ENCODE measurements at places on chromosomes 7 and 10. TPM values are rescaled to one million over a fixed set of nuclear protein-coding genes. Genes with fewer than 3 reads are reported as not detected.

The TSPAN13 gene
- total RNA-seq = 4.2 TPM

The PLXNA4 gene
- total RNA-seq = 0.89 TPM

The PIK3CG gene
- not detected for total RNA-seq

The LSM8 gene
- total RNA-seq = 39.1 TPM

The GNAT3 gene
- not detected for total RNA-seq

The ANXA8 gene
- 3.7 TPM for total RNA-seq

The SMKR1 gene
- total RNA-seq = not detected

The TMEM270 gene
- not detected for total RNA-seq

The AGAP9 gene
- 3.7 TPM for total RNA-seq

The UTF1 gene
- total RNA-seq = not detected

The LIPF gene
- total RNA-seq = not detected

The TUBB8 gene
- not detected for total RNA-seq

The STEAP1 gene
- 120 TPM for total RNA-seq

The SPDYE1 gene
- total RNA-seq = not detected

The TAS2R5 gene
- total RNA-seq = not detected

The CYP3A5 gene
- not detected for total RNA-seq

The CHRM2 gene
- total RNA-seq = 5.2 TPM

The TRIL gene
- total RNA-seq = 0.32 TPM

GRCh38 chr10:6607182-6607581 lies 27.1 kb upstream of the PRKCQ start:
- DNase-seq = no peak

GRCh38 chr7:45414226-45414625 lies 159.9 kb upstream of the ADCY1 start:
- DNase-seq = no peak

DNA sequence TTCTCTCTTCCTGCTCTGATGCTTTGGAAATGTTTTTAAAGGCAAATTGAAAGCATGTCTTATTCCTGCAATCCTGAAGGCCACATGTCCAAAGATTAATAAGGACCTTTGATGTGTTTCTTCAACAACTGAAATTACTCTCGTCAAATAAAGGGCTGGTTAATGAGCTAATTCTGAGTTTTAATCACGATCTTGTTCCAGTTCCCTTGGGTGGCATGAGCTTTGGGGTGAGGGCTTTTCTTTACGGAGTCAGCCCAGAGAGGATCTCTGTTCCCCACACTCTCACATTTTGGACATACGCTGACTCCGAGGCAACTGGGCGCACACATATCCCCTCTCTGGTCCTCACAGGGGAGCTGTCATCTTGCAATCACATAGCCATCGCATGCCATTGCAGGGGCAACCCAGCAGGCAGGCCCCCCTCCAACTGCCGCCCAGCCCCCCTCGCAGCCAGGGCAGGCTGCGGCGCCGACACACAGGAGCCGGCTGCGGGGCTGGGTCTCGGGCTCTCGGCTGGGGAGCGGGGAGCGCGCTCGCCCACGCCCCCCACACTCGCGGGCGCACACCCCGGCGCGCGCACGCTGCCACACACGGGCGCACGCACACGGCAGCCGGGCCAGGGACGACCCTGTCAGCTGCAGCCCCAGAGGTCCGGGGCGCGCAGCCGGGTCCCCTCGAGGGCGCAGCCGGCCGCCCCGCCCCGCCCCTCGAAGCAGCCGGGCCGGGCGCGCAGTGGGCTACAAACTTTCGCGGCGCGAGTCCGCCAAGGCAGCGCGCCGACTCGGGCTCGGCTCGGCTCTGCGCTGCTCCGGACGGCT lies at the start of gene GDF10:
Gene GDF10 (plus strand): TSS at position 587 of the 818 bp plus-strand sequence. CDS start 455 bp downstream, outside the sequence.
- no peak for DNase-seq

DNA sequence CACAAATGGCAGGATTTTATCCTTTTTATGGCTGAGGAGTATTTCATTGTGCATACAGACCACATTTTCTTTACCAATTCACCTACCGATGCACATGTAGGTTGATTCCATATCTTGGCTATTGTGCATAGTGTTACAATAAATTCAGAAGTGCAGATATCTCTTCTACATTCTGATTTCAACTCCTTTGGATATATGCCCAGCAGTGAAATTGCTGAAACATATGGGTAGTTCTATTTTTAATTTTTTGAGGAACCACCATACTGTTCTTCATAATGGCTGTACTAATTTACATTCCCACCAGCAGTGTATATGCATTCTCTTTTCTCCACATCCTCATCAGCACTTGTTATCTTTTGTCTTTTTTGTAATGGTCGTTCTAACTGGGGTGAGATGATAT lies 1290.3 kb downstream of the XPNPEP1 start:
- no peak for DNase-seq

DNA sequence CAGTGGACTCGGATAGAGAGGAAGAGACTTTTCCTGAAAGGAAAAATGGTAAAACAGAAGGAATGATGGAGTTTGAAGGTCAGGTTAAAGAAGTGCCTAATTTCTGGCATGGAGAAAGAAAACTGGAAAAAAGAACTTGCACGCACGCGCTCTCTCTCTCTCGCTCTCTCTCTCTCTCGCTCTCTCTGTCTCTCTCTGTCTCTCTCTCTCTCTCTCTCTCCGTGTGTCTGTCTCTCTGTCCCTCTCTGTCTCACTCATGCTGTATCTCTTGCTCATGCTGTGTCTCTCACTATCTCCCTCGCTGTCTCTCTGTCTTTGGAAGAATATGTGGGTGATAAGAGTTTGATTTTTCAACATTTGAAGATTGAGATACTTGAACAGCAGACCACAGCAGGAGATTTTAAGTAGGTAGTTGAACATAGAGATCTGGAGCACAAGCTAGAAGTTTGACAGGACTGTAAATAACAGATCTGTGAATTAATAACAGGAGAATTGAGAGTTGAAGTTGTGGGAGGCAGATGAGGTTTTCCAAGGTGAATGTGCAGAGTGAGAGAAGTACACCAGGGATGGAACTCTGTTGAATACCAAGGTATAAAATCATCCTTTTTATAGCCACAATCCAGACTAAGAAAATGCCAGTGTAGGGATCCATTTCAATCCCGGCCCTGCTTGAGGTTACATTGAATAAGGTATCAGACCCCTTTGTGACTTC lies 33.1 kb downstream of the ADD3 start:
- DNase-seq = peak; percentile 37

GRCh38 chr7:112782498-112782897 lies 7.7 kb downstream of the TMEM168 start:
- DNase-seq = no peak

GRCh38 chr10:57968328-57969016 lies 299.2 kb downstream of the IPMK start:
- DNase-seq = no peak

DNA sequence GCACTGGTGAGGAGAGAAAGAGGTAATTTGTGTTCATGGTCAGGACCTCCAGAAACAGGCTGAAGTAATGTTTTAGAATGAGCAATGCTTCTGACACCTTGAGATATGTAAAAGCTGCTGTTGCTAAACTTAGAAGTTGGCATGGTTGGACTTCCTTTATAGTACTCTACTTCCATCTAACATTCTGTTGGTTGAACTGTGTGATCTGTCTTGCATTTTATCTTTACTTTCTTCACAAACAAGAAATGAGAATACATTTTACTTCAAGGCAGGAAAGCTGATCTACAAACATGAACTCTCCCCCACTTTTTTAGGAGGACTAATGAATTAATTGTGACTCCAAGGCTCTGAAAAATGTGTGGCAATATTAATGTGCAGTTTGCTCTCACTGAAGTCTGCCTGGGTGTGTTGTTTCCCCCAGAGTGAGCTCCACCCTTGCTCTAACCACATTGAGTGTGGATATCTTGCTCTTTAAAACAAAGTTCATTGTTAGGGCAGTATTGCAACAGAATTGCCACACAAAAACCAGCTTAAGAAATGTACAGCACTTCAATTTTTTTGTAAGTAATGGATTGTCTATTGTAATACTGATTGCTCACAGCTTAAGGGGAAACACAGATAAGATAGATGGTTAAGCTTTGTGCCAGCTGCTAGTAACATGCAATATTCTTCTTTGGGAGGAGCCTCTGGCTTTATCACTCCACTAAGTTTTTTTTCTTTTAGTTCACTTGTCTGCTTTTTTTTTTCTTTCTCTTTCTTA lies 69.0 kb downstream of the ADD3 start:
- DNase-seq = peak; percentile 90

DNA sequence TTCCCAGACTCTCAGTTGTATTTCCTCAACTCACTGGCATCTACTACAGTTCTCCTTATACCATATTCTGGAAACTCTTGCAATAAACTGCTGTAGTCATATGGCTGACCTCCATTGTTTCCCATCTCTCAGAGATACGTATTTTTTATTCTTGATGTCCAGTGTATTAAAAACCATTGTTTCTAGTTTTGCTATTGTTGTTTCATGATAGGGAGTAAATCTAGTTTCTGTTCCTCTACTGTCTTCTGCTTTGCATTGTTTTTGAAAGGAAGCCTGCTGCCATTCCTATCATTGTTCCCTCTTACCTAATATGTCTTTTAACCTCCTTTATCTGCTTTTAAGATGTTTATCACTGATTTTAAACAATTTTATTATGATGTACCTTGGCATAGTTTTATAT lies 255.0 kb downstream of the ADK start:
- DNase-seq = no peak

- DNase-seq = no peak
These were observed 2.9 kb upstream of the XPNPEP1 start for GRCh38 chr10:109926061-109926745.

DNA sequence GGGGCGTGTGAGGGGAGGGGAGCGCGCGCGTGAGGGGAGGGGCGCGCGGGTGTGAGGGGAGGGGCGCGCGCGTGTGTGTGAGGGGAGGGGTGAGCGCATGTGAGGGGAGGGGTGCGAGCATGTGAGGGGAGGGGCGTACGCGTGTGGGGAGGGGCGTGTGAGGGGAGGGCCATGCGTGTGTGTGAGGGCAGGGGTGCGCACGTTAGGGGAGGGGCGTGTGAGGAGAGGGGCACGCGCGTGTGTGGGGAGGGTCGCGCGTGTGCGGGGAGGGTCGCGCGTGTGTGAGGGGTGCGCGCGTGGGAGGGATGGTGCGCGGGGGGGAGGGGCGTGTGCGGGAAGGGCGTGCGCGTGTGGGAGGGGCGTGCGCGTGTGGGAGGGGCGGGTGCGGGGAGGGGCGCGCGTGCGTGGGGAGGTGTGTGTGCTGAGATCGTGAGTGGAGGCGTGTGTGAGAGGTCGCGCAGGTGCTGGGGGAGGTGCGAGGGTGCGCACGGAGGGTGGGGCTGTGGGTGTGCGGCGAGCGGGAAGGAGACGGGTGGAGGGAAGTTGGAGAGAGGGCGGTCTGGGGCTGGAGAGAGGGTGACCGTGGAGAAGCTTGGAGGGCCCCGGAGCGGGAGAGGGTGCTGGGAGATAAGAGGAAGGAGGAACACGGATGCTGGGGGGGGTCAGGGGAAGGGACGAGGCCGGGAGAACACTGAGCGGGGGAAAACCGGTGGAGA lies 19.7 kb downstream of the MXI1 start:
- DNase-seq = peak; percentile 60

DNA sequence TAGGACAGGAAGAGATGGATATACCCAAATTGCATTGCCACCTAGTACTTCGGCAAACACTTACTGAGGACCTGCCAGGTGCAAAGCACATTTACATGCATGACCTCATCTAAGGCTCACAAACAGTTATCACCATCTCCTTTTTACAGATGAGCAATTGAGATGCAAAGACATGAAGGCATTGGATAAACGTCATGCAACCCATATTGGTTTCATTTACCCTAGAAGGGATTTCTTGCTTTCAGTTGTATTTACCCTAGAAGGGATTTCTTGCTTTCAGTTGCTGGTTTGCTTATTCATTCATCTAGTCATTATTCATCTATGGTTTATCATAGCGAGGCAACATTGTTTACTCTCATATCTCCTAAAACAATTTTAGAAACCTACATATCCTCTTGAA lies 52.2 kb downstream of the STEAP1B start:
- no peak for DNase-seq

DNA sequence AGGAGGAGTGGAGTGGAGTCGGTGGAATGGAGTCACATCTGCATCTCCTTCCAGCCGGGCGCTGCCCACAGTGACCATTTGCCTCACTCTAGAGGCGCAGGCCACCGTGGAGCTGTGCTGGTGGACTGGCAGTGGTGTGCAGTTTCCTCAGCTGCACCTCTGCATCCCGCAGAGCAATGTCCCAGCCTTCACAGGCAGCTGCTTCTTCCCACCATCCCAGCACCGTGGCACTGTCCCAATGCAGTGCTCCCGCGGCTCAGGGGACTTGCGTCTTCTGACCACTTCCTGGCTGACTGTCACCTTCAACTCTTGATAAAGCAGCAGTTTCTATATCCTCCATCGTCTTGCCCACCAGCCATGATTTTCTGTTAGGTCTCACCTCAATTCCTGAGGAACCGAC lies 90.3 kb upstream of the SFMBT2 start:
- no peak for DNase-seq

DNA sequence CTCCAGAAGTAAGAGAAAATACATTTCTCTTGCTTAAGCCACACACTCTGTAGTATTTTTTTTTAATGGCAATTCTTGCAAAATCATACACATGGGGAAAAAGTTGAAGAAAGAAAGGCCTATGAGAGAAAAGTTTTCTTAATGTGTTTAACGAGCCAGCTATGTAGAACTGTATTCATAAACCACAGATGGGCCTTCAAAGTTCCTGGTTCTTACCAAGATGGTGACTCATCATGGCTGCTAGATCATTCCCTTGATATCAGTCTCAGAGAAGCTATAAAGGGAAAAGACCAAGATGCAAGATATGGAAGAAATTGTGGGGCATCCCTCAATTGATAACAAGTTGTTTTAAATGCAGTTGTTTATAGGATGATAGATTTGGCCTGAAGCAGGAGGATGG lies 992.7 kb upstream of the MBL2 start:
- DNase-seq = no peak

DNA sequence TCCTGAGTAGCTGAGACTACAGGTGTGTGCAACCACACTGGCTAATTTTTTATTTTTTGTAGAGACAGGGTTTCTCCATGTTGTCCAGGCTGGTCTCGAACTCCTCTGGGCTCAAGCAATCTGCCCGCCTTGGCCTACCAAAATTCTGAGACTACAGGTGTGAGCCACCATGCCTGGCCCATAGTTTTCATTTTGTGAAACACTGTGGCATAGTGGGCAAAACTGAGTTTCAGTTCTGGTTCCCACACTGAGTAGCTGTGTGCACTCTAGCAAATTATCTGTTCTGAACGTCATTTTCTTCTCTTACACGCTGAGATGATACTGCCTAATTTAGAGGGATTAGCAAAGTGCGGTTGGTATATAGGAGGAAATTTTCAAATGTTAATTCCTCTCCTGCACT lies 13.5 kb downstream of the ATP5MK start:
- DNase-seq = no peak

- DNase-seq = peak; percentile 51
These were observed 249.3 kb upstream of the KCND2 start for GRCh38 chr7:120023494-120024167.
